ENCODE measurements at places on chromosomes 2 and 18.

DNA sequence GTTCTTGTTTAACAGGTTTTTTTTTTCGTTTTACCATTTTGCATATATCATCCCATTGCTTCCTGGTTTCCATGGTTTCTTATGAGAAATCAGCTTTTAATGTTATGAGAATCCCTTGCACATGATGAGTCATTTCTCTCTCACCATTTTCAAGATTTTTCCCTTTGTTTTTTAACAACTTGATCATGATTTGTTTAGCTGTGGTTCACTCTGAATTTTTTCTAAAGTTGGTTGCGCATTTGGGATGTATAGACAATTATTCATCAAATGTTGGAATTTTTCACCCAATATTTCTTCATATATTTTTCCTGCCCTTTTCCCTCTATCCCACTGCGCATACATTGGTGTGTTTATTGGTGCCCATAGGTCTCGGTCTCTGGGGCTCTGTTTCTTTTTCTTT lies 42.4 kb upstream of the BIN1 start:
- no peak for DNase-seq

DNA sequence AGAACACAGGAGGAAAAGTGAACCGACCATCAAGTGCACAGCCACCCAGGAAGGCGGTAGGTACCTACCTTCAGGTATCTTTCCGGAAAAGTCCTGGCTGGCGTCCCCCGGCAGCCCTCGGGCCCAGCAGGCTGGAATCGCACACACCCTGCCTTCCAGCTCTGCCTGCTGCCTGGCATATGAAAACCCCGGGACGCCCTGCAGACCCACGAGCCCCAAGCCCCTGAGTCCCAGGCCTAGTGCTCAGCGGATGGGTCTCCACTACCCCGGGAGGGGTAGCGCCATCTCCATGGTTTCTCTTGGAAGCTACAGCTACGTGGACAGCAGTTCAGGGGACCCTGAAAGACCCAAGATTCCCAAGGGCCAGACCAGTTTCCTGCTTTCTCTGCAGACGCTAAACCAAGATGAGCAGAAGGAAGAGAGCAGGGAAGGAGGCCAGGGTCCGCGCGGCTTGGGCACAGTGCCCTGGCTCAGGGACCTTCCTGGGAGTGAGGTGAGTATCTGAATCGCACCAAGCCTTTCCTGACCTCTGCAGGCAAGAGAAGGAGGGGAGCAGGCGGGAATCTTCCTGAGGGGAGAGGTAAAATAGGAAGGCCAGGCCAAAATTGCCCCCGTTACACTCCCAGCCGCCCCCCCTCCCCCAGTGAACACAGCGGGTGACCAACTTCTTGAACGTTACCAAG lies 80.4 kb downstream of the ARHGEF4 start:
- DNase-seq: no peak

GRCh38 chr2:207230261-207231105 lies 64.7 kb upstream of the KLF7 start:
- no peak for DNase-seq

DNA sequence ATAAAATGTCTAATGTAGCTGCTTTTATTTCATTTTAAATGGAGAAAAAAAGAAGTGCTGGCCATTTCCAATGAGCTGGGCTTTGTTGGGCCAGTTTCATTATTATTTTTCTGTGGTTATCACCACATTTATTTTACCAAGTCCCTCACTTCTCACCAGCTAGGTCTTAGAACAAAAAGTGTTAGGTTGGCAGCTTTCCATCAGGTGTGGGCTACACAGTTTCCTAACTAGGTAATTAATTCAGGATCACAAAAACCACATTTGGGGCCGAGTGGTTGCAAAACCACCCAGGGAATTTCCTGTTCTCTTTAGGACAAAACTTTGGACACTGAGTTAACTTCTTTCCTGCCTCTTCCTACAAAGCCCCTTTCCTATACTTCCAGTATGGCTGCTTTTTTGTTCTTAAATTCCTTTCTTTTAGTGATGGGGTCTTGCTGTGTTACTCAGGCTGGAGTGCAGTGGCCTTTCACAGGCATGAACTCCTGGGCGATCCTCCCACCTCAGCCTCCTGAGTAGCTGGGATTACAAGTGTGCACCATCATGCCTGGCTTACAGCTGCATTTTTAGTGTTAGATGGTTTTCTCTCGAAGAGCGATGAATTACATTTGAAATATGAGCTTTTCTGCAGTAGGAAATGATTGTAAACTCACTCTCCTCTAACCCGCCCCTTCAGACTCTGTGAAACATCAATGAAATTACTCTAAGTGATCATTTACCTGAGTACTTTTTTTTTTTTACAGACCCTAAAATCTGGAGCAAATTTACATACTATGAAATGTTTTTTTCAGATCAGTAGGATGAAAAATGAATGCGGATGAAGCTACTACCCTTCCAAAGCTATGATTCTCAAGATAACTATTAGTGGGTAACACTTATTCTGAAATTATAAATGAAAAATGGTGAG lies 2.6 kb upstream of the ZFP36L2 start:
- DNase-seq: no peak
